HS-27A (cell line): ENCODE measurements at places on chromosomes 4 and X.

GRCh38 chrX:96989830-96990571, 106.3 kb downstream of the RPA4 start:
- no peak for DNase-seq

DNA sequence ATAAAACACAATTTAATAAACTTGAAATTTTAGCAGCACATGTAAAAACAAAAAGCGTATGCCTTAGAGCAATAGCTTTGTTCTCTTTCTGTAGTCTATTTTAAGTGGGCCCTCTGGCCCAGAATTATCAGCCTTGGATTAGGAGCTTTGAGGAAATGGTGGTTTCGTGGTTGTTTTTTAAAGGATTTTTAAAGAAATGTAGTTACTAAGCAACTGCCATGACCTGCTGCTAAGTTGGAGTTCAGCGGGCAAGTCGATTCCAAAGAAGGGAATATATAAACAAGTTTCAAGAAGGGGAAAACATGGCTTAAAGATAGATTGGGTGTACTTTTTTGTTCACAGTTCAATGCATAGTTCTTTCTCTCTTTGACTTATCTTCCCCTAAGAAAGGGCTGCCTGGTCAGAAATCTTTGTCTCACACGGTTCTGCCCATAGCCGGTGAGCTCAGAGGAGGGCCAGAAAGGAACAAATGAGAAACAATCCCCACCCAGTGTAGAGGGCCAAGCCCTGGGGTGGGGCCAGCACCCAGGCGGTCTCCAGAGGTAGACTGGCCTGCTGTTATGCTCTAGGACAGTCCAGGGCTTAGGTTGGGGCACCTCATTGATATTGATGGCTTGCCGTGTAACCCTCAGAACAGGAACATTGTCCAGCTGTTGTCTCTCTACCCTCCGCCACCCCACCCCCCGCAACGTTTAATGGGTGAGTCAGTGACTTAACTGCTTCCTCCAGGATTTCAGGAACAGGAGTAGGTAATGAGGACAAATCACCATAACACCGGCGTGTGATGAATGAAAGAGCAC, 32.5 kb downstream of the DLG3 start:
- DNase-seq, result no peak

DNA sequence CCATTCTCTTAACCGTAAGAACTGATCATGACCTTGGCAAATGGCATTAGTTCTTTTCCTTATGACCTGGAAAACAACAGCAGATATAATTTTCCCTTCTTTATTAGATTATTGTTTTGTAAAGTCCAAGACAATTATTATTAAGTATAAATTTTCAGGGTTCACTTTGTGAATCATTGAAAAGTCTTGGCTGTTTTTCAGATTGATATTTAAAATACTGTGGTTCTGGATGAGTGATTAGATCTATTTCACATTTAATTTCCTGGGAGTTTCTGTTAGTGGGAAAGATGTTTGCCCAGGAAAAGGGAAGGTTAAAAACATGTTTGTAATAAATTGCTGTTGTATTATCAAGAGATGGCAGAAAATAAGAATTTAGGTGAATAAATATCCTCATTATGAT, 194.9 kb downstream of the TLL1 start:
- DNase-seq, result no peak

DNA sequence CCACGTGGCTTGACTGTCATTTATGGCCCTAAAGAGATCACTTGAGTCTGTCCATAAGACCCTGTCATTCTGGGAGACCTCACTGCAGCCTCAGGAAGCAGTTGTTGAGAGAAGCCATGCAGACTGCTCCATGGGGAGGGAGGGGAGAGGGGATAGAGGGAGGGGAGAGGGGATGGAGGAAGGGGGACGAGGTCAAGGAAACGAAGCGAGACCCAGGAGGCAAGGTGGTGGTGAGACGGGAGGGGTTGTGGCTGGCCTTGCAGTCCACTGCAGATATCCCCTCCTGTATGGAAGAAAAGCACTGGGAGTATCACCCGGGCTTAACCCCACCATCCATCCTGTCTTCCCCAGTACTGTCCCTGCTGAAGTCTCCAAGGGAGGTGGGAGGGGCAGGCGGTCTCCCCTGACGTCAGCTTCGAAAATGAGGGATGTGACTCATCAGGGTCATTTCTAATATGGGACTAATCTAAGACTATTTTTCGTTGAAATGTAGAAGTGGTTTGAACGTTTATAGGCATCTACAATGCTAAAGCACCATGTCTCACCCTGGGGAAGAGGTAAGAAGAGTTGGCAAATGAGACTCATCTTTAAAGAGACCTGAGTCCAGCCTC, 5.6 kb downstream of the TMEM255A start:
- no peak for DNase-seq

- DNase-seq, result peak; percentile 91
These were observed 81.9 kb downstream of the HMGB2 start for GRCh38 chr4:173252024-173252935.

DNA sequence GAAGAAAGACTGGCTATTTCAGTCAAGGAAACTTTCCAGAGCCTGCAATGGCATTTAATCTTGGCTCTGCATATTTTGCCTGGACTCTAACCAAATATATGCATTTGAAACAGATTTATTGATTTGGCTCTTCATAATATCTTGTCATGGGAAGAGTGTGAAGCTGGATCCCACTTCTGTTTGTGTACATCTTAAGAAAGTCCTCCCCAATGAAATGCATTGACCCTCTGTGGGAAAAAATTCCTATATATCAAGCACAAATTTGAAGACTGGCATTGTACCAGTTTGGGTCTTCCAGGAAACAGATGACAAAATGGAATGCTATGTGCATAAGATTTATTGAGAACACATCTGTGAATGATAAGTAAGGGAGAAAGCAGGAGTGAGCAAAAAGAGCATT, 897.3 kb upstream of the TENM3 start:
- no peak for DNase-seq

GRCh38 chr4:124334119-124334518, 378.4 kb downstream of the ANKRD50 start:
- peak; percentile 22 for DNase-seq

DNA sequence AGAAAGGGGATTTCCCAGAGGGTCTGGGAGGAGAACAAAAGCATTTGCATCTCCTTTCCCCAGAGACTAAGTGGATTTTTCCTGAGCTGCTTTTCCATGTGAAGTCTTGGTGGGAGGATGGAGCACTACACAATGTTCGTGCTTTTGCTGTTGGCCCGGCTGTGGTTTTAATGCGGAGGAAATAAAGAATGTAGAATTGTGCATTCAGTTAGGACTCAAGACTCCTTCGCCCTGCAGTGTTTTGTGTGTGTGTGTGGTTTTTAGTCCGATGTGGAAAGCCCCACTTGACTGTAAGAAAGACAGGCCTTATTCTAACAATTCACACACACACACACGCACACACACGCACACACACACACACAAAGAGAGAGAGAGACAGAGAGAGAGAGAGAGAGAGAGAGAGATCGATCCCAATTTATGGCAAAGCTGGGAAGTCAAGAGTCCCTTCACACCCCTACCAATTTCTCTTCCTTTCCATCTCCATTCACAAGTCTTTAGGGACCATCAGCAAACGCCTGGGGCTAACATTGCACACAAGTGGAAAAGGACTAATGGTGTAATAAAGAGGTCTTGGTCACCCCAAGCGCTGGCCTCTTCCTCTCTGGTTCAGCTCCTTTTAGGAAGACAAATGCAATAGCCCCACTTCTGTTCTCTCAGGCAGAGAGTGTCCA, 44.2 kb downstream of the CLDN34 start:
- no peak for DNase-seq

GRCh38 chrX:13250826-13251580, 68.8 kb downstream of the ATXN3L start:
- no peak for DNase-seq

GRCh38 chr4:181541396-181541795, 701.8 kb upstream of the TENM3 start:
- no peak for DNase-seq

GRCh38 chrX:16060252-16060651, 63.1 kb upstream of the GRPR start:
- no peak for DNase-seq

- no peak for DNase-seq
These were observed 339.1 kb downstream of the PAPSS1 start for GRCh38 chr4:107380836-107381438.

- DNase-seq, result no peak
These were observed at the start of gene LRCH2 for GRCh38 chrX:115233497-115234455. Gene LRCH2, minus strand, starts transcription at chrX:115234096. Its CDS starts 55 bp downstream, at chrX:115234041.

- no peak for DNase-seq
These were observed 45.6 kb upstream of the GRID2 start for GRCh38 chr4:92257931-92258857.

DNA sequence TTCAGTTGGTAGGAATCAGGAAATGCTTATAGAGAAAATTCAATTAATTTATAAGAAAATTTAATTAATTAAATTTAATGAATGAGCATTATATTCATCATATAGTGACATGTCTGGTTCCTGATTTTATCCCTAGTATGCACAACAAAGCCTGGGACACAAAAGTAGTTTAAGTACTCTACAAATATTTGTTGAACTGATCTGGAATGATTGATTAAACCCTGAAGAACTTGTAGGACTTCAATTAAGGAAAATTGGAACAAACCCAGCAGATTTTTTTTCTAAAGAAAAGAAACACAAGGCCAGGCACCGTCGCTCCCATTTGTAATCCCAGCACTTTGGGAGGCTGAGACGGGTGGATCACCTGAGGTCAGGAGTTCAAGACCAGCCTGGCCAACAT, 4.5 kb upstream of the APELA start:
- no peak for DNase-seq

- no peak for DNase-seq
These were observed 78.6 kb upstream of the MXRA5 start for GRCh38 chrX:3425031-3425430.

DNA sequence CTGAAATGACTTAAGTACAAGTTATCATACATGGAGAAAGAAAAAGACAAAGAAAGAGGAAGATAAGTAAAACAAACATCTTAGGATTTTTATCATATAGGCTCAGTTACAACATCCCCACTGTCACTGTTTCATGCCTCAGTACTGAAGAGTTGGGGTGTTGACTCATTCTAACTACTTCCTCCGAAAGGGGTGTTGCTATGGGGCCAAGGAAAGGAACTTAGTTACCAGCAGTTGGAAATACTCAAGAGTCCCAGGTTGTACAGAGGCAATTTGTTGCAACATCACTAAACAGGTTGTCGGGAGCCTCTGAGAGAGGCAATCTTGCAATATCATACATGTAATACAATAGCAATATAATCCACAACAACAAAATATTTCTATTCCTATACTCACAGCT, 1264.7 kb downstream of the PCDH7 start:
- DNase-seq, result no peak

DNA sequence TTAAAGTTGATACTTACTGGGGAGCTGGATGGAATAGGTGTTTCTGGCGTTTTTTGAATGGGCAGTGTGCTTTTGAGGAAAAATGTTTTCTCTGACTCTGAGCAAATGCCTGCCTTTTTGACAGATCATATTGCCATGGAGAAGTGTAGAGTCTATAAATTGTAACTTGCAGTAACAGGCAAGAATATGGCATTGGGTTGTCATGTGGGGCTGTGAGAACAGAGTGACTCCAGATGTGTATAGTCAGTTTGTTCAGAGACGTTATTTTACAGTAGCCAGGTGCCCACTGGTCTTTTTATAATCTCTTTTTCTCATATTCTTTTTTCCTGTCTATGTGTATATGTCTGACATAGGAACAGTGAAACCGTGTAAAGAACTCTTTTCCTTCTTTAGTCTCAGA, 40.8 kb downstream of the RAPGEF2 start:
- DNase-seq, result no peak

- DNase-seq, result no peak
These were observed 1209.6 kb downstream of the PCDH7 start for GRCh38 chr4:31929676-31930345.

- no peak for DNase-seq
These were observed 21.8 kb upstream of the GRPR start for GRCh38 chrX:16101581-16101980.

DNA sequence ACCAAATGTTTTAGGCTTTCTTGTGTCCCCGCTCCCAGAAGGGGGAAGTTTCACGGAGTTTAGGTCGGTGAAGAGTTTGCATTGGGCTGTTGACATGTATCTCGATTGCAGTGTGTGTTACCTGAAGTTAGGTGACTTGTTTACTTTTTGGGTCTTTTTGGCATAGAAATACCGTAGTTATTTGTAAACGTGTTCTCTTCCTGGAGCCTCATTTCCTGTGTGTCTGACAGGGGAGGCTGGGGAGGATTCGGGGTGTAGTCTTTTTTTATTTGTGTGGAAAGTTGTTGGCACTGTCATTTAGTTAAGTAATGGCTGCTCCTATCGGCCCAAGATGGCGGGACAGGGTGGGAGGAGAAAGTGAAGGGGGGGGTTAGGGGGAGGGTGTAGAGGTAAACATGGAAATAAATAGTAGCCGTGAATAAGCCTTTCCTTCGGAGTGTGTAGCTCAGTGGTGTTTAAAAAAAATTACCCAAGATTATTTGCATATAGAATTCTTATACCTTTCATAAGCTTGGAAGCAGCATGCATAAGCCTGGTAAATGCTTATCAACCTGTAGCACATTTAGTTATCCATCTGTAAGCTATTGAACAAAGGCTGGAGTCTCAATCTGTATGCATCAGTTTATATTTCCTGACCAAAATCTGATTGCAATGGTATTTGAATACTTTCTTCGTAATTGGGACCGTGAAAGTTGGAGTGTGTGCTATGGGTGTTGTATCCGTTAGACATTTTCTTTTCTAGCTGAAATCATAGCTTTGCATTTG, 1.6 kb downstream of the KDM6A start:
- DNase-seq, result peak; percentile 2

- no peak for DNase-seq
These were observed 33.0 kb downstream of the GSTCD start for GRCh38 chr4:105741548-105741947.

DNA sequence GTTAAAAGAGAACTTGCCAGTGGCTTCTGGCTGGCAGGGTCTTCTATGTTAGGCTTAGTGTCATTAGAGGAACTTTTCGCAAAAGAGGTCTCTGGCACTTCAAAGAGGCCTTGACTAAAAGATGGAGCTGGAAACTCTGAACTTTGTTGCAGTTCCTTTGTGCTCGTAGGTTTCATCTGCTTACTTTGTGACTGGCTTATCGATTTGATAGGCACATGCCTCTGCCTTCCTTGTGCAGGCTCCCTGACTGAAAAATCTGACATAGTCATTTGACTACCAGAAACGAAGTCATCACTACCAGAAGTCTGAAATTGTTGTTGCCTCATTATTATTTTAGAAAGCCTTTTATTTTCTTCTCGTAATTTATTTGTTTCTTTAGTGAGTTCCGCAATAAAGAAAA, 93.9 kb upstream of the IL13RA1 start:
- no peak for DNase-seq

- no peak for DNase-seq
These were observed 296.8 kb upstream of the PABPC5 start for GRCh38 chrX:91137883-91138282.

DNA sequence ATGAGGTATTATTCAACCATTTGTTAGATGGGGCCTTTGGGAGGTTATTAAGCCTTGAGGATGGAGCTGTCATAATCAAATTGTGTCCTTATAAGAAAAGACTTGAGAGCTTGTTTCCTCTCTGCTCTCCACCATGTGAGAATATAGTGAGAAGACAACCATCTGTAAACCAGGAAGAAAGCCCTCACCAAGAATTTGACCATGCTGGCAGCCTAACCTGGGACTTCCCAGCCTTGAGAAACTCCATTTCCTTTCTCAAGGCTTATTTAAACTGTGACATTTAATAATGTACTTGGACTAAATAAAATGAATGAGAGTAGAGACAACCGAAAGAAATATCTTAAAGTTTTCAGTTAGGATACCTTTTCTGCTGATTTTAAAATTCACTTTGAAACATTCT, 83.7 kb upstream of the GC start:
- DNase-seq, result no peak
